ENCODE measurements at places on chromosomes 11 and 22.

- DNase-seq = no peak
These were observed 16.9 kb downstream of the SLC37A2 start for GRCh38 chr11:125079878-125080530.

DNA sequence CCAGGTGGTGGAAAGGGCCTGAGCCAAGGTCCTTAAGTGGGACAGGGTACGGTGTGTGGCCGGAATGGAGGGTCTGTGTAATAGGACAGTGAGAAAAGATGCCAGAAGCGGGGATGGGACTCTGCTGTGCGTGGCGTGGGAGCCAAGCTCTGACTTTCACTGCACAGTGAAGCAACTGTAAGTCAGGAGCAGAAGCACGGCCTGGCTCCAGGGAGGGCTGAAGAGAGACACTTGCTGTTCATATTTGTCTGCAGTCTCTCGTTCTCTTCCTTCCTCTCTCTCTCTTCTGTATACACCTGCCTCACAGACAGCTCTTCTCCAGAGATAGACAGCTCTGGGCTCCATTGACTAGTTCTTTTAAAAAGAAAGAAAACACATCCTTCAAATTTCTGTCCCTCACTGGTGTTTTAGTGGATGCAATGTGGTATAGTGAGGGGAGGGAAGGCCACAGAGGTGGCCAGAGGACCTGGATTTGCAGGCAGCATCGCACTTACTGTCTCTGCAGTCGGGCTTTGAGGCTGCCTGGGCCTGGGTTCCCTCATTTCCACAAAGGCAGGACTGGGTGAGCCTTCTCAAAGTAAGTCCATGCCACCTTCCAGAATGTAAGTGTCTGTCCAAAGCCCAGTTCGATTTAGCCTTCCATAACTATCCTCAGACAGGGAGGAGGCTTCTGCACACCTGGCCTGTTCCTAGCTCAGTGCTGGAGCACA is 2.1 kb downstream of the IL17RA start:
- no peak for DNase-seq

DNA sequence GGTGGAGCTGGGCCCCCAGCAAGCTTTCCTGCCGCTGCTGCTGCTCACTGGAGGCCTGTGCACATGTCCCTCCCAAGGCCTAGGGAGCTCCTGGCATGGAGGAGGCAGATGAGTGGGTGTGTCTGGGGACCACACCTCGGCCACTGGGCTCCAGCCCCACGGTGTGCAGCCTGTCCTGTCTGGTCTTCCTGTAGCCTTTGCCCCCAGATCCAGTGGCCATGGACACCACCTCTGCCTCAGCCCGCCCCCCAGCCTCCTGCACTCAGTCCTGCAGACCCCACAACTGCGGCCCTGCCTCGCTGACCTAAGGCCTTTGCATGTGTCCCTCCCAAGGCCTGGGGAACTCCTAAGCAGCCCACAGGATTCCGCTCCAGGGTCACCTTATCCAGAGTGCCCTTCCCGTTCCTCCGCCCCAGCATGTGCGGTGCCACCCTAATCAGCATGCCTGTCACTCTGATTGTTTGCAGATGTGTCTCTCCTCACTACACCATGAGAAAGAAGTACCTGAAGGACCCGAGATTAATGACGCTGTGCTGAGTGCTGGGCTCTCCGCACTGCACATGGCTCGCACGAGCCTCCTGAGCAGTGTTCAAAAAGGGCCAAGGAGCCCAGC is 8.6 kb downstream of the GAL start:
- DNase-seq = no peak

- no peak for DNase-seq
These were observed 9.6 kb upstream of the SYT8 start for GRCh38 chr11:1825039-1825740.

DNA sequence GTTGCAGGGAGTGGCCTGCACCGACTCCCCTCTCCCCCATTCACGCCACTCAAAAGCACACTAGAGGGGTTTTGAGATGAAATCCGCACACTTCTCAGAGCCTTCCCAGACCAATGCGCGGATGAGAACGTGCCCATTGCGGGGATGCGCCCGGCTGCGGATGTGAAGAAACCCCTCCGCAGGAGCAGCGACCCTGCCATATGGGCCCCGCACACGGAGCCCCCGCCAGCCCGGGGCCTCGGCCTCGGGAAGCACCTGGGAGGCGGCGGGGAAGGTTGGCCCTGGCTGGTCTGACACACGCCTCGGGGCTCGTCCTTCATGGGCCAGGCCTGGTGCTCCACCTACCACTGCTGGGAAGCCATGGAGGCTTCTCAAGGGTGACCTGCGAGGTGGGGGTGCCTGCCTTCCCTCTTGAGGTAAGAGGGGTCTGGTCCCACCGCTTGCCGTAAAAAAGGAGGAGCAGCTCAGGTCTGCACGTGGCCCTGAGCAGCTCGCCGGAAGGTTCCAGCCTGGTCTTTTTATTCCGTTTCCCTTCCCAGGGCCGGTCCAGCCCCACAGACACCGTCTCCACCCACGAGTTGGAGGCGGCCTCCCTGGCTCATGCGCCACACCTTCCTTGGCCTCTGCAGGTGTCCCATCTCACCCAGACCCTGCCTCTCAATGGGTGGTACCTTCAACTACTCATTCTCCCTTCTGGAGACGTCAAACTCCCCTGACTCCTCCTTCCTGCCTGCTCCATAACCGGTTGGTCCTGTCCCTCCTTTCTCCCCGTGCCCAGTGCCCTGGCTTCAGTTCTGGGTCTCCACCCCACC is 39.4 kb downstream of the TRMU start:
- no peak for DNase-seq

DNA sequence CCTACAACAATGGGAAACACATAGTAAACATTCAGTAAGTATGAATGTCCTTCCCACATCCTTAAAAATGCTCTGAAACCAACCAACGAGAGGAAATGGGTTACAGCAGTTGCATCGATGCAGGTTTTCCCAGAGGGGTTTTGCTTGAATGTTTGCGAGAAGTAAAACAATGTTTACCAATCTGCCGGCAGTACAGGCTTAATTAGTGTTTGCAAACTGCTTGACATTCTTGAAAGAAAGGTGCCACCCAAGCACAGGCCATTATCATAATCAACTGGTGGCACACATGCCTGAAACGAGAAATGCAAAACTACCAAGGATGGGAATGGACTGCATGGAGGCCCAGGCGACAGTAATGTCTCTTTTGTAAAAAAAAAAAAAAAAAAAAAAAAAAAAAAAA is 27.1 kb upstream of the OPCML start:
- no peak for DNase-seq

GRCh38 chr11:70578371-70578770 is 180.0 kb downstream of the CTTN start:
- DNase-seq = no peak

DNA sequence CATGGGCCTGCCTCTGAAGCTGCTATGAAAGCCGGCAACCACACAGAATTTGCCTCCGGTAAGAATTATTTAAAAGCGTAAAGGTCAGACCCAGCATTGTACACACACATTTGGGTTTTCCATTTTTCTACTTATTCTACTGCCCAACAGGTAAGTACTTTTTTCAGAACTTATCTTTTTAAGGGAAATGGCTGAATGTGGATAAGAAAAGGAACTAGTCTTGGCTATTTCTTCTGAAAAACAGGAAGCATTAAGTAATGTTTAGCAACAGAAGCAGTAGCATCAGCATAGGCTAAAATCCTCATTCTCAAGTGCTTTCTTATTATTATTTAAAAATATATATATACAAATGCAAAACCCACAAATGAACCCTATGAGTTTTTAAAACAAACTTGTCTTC is 103.1 kb downstream of the MPPED2 start:
- no peak for DNase-seq

- DNase-seq = no peak
These were observed 11.1 kb downstream of the MS4A8 start for GRCh38 chr11:60710482-60710881.

GRCh38 chr11:5276697-5277096 is 7.0 kb upstream of the HBE1 start:
- no peak for DNase-seq

DNA sequence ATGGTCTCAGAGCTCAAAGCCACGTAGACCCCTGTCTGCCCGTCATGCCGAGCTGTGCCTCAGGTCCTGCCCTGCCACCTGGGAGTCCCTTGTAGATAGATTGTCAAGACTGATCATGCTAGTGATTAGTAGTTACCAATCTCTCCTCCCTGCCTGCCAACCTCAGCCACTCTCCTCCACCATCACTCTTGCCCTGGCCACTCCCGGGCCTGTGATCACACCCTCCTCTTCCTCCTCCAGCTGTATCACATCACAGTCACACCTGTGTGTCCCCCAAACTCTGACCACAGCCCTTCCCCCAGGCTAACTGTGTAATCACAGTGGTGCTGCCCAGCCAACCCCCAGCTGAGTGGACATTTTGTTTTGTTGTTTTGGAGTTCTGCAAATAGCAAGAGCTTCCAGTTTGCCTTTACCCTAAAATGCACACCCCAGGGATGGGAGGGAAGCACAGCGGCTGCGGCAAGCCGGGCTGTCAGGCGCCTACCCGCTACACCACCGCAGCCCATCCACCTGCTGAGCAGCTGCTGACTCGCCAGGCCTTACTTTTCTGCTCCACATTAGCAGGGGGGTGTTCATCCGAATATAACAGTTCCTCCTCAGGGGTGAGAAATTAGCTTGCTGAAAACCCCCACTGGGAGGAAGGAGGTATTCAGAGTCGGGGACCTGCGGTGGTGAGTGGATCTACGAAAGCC is 45.8 kb downstream of the LRFN4 start:
- no peak for DNase-seq

GRCh38 chr11:85595285-85595884 is 31.8 kb downstream of the DLG2 start:
- DNase-seq = peak; percentile 40

DNA sequence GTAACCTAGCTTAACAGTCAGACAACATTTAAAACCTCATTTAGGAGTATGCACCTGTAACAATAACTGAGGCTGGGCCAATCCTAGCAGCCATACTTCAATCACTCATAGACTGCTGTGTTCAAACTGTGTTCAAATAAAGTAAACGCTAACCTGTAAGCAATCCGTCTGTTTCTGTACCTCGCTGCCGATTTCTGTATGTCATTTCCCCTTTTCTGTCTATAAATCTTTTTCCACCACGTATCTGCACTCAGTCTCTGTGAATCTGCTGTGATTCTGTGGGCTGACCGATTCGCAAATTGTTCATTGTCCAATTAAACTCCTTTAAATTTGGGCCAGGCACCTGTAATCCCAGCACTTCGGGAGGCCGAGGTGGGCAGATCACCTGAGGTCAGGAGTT is 12.3 kb downstream of the APOBEC3H start:
- no peak for DNase-seq

DNA sequence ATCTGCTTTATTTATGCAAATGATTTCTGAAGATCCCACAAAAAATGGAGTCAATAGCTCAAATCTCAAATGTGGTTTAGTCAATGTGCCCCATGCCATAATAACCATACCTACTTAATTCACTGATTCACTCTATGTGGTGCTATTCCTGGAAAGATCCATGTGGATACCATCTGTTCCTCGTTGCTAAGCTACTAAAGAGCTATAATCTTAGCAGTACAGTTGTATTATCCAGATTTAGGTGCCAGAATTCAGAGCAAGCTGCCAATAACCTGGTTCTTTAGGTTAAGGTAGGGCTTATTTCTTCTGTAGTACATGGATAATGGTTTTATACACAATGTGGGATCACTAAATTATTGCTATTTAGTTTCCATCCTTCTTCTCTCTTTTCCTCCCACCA is 974.7 kb upstream of the CCDC90B start:
- DNase-seq = no peak

GRCh38 chr11:32843544-32843943 is 13.8 kb downstream of the PRRG4 start:
- DNase-seq = no peak

DNA sequence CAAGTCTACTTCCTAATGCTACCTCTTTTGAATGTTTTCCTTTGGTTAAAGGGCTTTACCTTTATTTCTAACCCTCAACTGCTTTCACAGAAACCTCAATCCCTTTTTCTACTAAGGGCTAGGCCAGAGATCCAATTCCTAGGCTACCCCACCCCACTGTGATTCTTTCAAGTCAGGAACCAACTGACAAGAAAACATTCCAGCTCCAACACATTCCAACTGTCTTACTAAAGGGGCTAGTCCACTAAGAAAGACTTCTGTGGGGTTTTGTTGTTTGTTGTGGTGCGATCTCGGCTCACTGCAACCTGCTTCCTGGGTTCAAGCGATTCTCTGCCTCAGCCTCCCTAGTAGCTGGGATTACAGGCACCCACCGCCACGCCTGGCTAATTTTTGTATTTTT is 151.3 kb downstream of the APOL5 start:
- no peak for DNase-seq

DNA sequence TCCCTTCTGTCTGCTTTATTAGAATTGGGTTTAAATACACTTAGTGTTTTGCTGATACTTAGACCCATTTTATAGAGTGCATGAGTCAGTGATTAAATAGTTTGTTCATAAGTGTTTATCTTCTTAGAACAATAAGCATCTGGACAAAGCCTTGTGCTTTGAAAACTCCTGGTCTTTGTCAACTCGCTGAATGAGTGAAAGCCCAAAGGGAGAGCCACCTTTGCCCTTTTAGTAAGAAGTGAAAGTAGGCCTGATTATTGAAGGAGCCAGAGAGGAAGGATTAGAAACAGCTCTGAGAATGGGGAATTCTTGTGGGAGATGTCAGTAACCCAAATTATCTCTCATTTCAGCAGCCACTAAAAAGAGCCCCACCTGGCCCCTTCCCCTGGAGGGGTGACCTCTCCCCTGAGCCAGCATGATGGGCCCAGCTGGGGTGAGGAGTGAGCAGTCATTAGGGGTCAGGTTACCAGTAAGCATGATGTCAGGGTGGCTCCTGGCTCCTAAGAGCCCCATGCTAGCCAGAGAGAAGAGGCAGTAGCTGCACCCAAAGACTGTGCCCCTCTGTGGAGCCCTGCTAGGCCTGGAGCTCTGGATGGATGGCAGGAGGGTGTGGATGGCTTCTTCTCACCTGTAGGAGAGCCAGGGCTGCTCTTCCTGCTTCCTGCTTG is 125.1 kb upstream of the E2F8 start:
- no peak for DNase-seq

DNA sequence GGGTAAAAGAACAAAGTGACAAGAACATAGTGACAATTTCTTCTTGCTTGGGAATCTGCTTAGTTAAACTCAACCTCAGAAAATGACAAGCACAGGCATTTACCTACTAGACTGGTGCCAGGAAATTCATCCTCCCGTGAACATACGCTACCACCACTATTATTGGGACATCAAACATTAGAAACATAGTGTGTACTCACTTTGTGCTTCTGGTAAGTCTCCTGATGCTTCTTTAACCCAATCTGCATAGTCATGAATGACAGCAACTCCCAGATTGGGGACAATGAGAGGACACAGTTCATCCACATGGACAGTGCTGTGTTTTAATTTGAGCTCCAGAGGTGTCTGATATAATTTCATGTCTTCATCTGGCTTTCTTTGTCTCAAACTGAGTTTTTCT is 29.2 kb upstream of the CHRNA10 start:
- DNase-seq = no peak

GRCh38 chr11:116692318-116693101 is 80.3 kb downstream of the BUD13 start:
- DNase-seq = no peak

Data from CD4-positive, alpha-beta T cell treated with Interleukin-6 at 100 ng/mL for 8 hours (primary cell).